ENCODE measurements at places on chromosomes 3 and 15.

DNA sequence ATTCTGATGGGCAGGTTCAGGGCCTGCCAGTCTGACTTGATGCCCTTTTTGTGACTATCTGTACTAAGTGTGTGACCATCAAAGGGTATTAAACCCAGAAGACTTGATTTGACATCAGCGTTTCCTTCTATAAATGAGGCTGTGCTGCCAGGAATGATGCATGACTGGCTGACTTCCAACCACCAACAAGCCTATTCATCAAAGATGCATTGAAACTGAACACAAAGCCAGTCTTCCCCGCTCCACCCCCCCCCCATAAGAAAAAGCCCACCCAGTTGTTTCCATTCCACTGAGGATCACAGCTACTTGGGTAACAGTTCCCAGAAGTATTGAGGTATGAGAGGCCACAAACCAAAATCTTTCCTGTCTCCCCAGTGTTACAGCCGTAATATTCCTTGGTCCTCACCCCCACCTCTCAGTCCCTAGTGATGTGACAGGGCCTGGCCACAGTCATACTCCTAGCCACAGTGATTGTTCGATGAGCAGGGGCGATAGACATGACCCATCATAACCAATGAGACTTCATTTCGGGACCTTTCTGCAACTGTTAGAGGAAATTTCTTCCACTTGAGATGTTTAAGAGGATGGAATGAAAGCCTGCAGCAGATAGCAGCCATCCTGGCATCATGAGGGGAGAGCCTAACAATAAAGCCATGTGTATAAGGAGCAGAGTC is 22.6 kb downstream of the SH3BP5 start:
- peak; percentile 72 for DNase-seq

DNA sequence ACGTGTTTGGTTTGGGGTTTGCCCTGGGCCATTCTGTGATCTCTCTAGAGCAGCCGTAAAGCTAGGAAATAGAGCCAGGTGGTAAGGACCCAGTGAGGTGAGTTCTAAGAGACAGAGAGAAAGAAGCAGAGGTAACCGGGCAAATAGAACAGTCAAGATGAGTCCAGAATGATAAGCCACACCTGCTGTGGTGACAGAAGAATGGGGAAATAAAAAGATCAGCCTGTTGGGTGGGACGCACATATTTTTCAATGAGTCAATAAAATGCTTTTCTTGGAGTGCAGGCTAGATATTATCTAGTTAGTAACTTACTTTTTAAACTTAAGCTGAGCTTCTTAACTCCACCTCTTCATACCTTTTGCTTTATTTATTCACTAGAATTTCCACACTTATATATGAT is 135.0 kb downstream of the NFKBIZ start:
- no peak for DNase-seq

- no peak for DNase-seq
Measured at GRCh38 chr3:114775395-114775794, 371.7 kb downstream of the ZBTB20 start.

DNA sequence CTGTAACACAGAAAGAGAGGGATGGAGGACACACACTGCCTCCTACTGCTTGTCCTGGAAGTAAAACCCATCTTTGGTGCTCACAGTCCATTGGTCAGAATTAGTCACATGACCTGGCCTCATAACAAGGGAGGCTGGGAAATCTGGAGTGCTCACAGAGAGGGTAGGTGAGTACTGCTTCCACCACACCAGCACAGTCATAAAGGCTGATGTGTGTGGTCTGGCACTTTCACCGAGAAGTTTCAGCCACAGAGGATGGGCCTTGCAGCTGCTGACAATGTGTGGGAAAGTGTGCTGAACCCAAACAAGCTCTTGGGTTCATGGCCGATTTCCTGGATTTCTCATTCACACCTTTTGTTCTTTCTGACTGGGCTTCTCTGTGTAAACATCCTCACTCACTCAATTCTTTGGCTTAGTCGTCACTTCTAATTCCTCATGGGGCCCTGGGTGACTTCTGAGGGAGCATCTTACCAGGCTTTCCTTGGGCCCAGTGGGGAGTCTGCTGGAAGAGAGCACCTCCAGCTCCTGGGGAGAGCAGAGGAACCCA is 100.7 kb downstream of the ASB7 start:
- DNase-seq: no peak

DNA sequence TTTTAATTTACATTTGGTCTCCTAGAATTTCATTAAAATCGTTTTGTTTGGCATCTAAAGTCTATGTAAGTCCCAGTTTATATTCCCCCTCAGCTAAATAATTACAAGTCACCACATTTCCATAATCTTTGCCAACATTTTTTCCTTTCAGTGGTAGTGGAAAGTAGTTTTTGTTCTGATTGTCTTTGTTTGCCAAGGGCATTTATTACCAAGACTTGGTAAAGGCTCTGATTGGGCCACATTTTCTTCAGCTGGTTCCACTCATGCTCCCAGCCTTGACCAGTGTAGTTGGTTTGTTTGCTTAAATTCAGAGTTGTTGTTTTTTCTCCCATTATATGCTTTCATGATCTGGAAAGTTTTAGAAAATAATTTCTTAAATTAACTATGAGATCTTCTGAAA is 153.4 kb upstream of the MME start:
- no peak for DNase-seq

DNA sequence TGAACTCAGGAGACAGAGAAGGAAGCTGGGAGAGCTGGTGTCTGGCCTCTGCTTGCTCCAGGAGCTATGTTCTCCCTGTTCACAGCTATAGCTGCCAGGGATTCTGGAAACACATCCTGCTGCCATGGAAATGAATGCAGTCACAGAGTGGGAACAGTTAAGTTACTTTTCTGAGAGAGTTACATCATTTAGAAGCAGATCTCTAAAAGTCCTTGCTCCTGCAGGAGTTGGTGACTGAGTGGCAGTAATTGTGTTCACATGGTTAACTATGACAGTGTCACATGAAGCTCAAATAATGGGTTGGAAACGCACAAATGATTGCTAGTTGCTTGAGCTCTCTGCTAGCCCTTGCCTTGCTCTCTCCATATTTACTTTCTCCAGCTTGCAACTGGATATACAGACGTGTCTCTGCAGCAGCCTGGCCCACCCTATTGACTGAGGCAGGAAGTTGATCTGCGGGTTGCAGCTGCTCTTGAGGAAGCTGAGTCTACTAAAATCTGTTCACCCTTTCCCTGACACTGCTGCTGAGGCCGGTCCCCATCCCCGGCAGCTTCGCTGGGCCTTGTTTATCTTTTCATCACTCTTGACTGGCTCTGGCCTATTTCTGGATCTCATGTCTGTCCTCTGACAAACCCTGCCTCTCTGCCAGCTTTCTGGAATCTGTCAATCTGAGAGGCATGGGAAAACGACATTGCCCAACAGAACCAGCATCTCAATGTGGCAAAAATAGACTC is 16.7 kb upstream of the ISLR start:
- no peak for DNase-seq

GRCh38 chr15:83123529-83123928 is 16.1 kb downstream of the TM6SF1 start:
- no peak for DNase-seq

- no peak for DNase-seq
Measured at GRCh38 chr3:195010551-195011100, 260.3 kb downstream of the XXYLT1 start.

GRCh38 chr3:22979581-22979980 is 223.5 kb upstream of the UBE2E2 start:
- DNase-seq: no peak

- DNase-seq: no peak
Measured at GRCh38 chr15:98440917-98441316, 207.4 kb upstream of the IGF1R start.

DNA sequence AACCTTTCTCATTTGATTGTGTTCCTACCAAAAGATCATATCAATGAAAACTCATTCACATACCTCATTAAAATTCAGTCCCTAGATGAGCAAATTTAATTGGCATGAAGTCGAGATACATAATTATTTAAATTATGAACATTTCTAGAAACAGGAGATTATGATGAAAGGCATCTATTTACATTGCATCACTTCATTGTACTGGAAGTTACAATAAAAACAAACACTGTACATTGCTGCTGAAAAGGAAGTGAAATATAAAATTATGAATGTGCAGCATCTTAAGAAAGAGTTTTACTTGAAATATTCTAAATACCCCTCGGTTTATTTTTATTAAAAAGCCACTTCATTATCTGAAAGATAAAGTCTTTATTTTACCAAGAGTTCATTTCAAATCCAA is 163.4 kb upstream of the ZNF385D start:
- DNase-seq: no peak

GRCh38 chr3:100941451-100941850 is 51.8 kb downstream of the ABI3BP start:
- DNase-seq: no peak

GRCh38 chr3:1421577-1421976 is 328.8 kb downstream of the CNTN6 start:
- DNase-seq: no peak

DNA sequence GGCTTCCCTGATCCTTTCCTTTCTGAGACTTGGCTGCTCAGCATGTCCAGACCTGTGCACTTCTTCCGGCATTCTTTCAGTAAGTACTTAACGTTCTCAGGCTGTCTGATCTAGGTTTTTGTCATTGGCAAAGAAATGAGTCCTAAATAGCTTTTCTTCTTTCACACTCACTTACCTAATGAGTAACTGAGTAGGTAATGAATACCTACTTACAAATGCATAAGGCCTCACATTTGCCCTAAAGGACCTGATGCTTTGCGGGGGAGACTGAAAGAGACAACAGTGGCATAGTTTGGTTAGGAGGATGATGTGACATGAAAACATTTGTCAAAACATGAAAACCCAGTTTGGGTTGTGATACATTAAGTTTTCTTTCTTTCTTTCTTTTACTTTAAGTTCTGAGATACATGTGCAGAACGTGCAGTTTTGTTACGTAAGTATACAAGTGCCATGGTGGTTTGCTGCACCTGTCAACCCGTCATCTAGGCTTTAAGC is 516.7 kb upstream of the CFAP20DC start:
- DNase-seq: no peak

DNA sequence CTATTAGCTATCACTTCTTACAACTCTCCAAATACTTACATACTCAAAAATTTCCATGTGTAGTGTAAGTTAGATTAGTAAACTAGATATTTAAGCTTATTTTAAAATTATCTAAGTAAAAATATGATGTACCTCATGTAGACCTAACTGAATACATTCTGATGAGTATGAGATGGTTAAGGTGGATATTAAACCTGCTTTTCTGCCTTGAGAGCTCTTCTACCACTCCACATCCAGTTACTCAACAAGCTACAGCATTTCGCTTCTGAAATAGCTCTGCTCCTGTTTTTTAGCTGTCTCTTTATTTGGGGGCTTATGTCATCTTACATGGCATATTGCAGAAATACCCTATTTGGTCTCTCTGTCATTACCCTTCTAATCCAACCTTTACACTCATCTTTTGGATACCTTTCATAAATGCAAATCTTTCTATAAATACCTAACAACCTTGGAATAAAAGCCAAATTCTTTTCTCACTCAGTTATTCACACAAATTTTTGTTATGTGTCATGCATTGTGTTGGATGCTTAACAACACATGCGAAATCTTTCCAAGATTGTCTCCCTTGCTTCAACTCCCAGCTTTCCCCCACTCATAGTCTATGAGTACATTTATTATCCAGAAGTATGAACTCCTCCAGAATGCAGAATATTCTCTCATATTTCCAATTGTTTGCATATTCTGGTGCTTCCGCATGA is 92.0 kb downstream of the ALCAM start:
- no peak for DNase-seq
